ENCODE measurements at places on chromosomes 1 and 21. TPM values are rescaled to one million over a fixed set of nuclear protein-coding genes. Genes with fewer than 3 reads are reported as not detected.

GRCh38 chr1:66415281-66415680 is 118.7 kb upstream of the SGIP1 start:
- H3K27ac ChIP-seq = no peak overlapping the region
- no peaks in the 10 kb centered on the region for H3K4me1 ChIP-seq
- H3K27me3 ChIP-seq = no peaks in the 10 kb centered on the region
- no peak for DNase-seq

- H3K4me3 ChIP-seq = no peak overlapping the region
- no peaks in the 10 kb centered on the region for H3K4me1 ChIP-seq
- peak; percentile 7 for DNase-seq
These were observed 31.2 kb downstream of the TAS1R2 start for GRCh38 chr1:18828224-18828623.

DNA sequence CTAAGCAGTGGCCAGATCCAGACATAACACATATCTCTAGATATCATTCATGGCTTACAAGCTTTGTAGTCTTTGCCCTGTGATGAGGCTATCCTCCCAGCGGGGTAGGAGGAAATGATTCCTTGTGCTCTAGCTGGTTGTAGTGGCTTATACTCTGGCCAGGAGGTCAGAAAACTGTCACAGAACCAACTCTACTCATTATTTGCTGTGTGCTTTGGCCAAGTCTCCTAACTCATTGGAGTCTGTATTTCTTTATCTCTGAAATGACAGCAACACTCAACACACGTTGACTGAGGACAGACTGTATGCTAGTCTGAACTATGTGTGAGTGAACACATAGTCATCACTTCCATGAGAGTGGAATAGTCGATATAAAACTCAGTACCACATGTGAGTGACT is 116.7 kb upstream of the F3 start:
- no peak overlapping the region for H3K4me3 ChIP-seq
- H3K27ac ChIP-seq = no peak overlapping the region
- DNase-seq = peak; percentile 23
- H3K27me3 ChIP-seq = no peaks in the 10 kb centered on the region
- no peaks in the 10 kb centered on the region for H3K36me3 ChIP-seq

PTGS2 gene
- total RNA-seq = 7.9 TPM

DNA sequence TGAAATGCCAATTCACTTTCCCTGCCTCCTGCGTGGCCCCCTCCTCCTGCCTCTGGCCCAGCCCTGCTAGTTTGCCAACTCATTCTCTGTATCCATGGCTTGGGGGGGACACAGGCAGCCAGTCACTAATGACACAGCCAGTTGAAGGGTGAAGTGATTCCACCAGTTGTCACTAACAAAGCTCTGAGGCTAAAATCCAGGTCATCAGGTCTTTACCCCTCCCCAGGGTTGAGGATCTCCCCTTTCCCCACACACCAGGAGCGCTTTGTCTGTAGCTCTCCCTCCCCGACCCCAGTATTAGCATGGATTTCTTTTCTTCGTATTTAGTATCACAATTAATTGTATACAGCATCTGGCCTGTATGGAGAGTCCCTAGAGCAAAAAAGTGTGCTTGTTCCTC is 394.1 kb downstream of the RRAGC start:
- H3K4me1 ChIP-seq = no peaks in the 10 kb centered on the region
- DNase-seq = no peak
- H3K27me3 ChIP-seq = peaks cover 38% of the 10 kb centered on the region
- no peak overlapping the region for H3K27ac ChIP-seq

DTL gene
- 57.9 TPM for total RNA-seq

GRCh38 chr1:239212811-239213220 is 173.6 kb upstream of the CHRM3 start:
- no peaks in the 10 kb centered on the region for H3K36me3 ChIP-seq
- DNase-seq = no peak
- no peaks in the 10 kb centered on the region for H3K4me1 ChIP-seq
- no peaks in the 10 kb centered on the region for H3K27me3 ChIP-seq

GRCh38 chr21:39984286-39984991 is 117.2 kb downstream of the PCP4 start:
- H3K36me3 ChIP-seq = no peaks in the 10 kb centered on the region
- H3K4me1 ChIP-seq = no peaks in the 10 kb centered on the region
- no peak overlapping the region for H3K27ac ChIP-seq
- no peaks in the 10 kb centered on the region for H3K27me3 ChIP-seq
- no peak overlapping the region for H3K4me3 ChIP-seq

DNA sequence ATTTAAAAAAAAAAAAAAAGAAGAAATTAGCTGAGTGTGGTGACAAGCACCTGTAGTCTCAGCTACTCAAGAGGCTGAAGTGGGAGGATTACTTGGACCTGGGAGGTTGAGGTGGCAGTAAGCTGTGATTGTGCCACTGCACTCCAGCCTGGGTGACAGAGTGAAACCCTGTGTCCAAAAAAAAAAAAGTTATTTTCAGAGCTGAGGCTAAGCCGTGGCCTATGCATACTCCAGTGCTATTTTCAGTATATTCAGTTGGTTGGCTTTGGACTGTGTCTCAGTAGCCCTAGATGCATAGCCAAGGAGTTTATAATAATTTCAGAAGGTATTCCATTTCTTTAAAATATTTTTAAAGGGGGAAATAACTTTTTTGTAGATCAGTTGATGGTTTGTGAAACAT is 140.5 kb upstream of the L1TD1 start:
- no peak overlapping the region for H3K27ac ChIP-seq
- no peaks in the 10 kb centered on the region for H3K36me3 ChIP-seq
- H3K4me1 ChIP-seq = no peaks in the 10 kb centered on the region
- no peaks in the 10 kb centered on the region for H3K27me3 ChIP-seq

DNA sequence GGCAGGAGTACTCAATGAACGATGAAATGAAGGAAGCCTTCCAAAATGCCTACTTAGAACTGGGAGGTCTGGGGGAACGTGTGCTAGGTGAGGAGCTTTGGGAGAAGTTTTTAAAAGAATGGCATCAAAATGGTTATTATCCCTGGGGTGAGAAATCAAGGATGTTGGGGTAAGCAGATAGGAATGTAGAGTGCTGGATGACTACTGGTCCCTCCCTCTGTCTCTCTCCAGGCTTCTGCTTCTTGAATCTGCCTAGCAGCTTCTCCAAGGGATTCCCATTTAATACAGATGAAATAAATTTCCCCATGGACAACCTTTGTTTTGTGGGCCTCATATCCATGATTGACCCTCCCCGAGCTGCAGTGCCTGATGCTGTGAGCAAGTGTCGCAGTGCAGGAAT is 19.0 kb upstream of the CASQ1 start:
- no peak overlapping the region for H3K4me3 ChIP-seq
- no peak overlapping the region for H3K27ac ChIP-seq
- peaks cover 11% of the 10 kb centered on the region for H3K4me1 ChIP-seq
- H3K36me3 ChIP-seq = no peaks in the 10 kb centered on the region

- peak; percentile 41 for DNase-seq
- H3K4me1 ChIP-seq = no peaks in the 10 kb centered on the region
- H3K27ac ChIP-seq = no peak overlapping the region
- H3K27me3 ChIP-seq = no peaks in the 10 kb centered on the region
- H3K4me3 ChIP-seq = no peak overlapping the region
These were observed 51.3 kb downstream of the PCNX2 start for GRCh38 chr1:233244183-233244582.

SMCP gene
- not detected for total RNA-seq

ATAD3C gene
- total RNA-seq = 1.4 TPM

GRCh38 chr1:29017235-29017634 is 102.9 kb downstream of the EPB41 start:
- H3K36me3 ChIP-seq = no peaks in the 10 kb centered on the region
- H3K4me3 ChIP-seq = no peak overlapping the region
- H3K27ac ChIP-seq = no peak overlapping the region
- H3K4me1 ChIP-seq = no peaks in the 10 kb centered on the region

ARHGAP29 gene
- 166 TPM for total RNA-seq

DNA sequence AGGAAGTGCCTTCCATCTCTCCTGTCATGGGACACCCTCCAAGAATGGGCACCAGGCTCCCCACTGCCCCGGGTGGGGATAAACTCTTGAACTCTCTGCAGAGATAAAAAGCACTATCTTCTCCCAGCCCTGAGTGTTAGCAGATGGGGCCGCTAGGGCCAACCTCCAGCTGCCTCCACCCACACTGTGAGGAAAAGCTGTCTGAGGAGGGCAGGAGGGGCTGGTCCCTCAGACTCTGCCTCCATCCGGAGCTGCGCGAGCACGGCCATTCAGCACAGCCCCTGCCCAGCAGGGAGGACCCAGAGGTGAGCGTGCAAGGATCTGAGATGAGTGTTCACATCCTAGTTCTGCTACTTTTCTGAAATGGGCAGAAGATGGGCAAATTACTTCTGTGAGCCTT is 51.8 kb upstream of the TRABD2B start:
- no peaks in the 10 kb centered on the region for H3K27me3 ChIP-seq
- no peak overlapping the region for H3K4me3 ChIP-seq
- DNase-seq = no peak
- H3K4me1 ChIP-seq = no peaks in the 10 kb centered on the region
- H3K36me3 ChIP-seq = no peaks in the 10 kb centered on the region
- no peak overlapping the region for H3K27ac ChIP-seq

ITLN1 gene
- total RNA-seq = not detected

- DNase-seq = peak; percentile 43
- no peak overlapping the region for H3K4me3 ChIP-seq
- H3K27ac ChIP-seq = no peak overlapping the region
- no peaks in the 10 kb centered on the region for H3K4me1 ChIP-seq
- no peaks in the 10 kb centered on the region for H3K36me3 ChIP-seq
These were observed 861.1 kb upstream of the ADAMTS5 start for GRCh38 chr21:27827972-27828371.

GRCh38 chr1:180524915-180525714 is 22.7 kb upstream of the ACBD6 start:
- no peaks in the 10 kb centered on the region for H3K27me3 ChIP-seq
- no peak overlapping the region for H3K4me3 ChIP-seq
- H3K27ac ChIP-seq = no peak overlapping the region
- H3K4me1 ChIP-seq = peaks cover 7% of the 10 kb centered on the region

SHE gene
- not detected for total RNA-seq

GRCh38 chr21:46294647-46295176 is 8.6 kb downstream of the YBEY start:
- H3K4me1 ChIP-seq = no peaks in the 10 kb centered on the region
- no peaks in the 10 kb centered on the region for H3K27me3 ChIP-seq
- H3K27ac ChIP-seq = no peak overlapping the region
- no peak for DNase-seq
- H3K36me3 ChIP-seq = peaks cover 9% of the 10 kb centered on the region

CDC42 gene
- total RNA-seq = 212 TPM

GRCh38 chr1:181517181-181517875 is 34.0 kb downstream of the CACNA1E start:
- no peak overlapping the region for H3K27ac ChIP-seq
- H3K36me3 ChIP-seq = no peaks in the 10 kb centered on the region
- no peak for DNase-seq
- H3K4me3 ChIP-seq = no peak overlapping the region

GRCh38 chr1:172823534-172823933 is 164.6 kb downstream of the FASLG start:
- no peaks in the 10 kb centered on the region for H3K36me3 ChIP-seq
- no peak overlapping the region for H3K27ac ChIP-seq
- peaks cover 20% of the 10 kb centered on the region for H3K4me1 ChIP-seq

TNNI3K gene
- not detected for total RNA-seq

DNA sequence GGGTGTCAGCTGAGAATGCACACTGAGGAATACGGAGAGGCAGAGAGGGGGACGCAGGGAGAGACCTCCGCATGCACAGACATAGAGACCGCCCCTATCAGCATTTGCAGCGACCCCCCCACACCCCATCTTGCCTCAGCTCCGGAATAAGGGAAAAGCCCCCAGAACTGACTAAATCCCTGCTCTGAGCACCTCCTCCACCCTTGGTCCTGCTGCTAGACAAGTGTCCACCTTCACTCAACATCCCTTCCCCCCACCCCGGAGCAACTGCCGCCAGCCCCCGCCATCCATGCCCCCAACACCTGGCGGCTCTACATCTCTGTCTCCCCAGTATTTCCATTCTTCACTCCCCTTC is 769 bp downstream of the SV2A start:
- H3K4me1 ChIP-seq = no peaks in the 10 kb centered on the region
- H3K36me3 ChIP-seq = peaks cover 3% of the 10 kb centered on the region
- H3K27me3 ChIP-seq = no peaks in the 10 kb centered on the region
- no peak overlapping the region for H3K27ac ChIP-seq

MIXL1 gene
- total RNA-seq = not detected

- no peaks in the 10 kb centered on the region for H3K36me3 ChIP-seq
- H3K4me1 ChIP-seq = no peaks in the 10 kb centered on the region
- no peak for DNase-seq
- peaks cover 42% of the 10 kb centered on the region for H3K27me3 ChIP-seq
These were observed 378.3 kb downstream of the PBX1 start for GRCh38 chr1:164937291-164937690.

- peak; percentile 61 for DNase-seq
- H3K36me3 ChIP-seq = no peaks in the 10 kb centered on the region
- H3K27me3 ChIP-seq = no peaks in the 10 kb centered on the region
- peaks cover 20% of the 10 kb centered on the region for H3K4me1 ChIP-seq
These were observed 2.7 kb upstream of the PTPN22 start for GRCh38 chr1:113874012-113874879.

CFHR3 gene
- not detected for total RNA-seq

- peaks cover 18% of the 10 kb centered on the region for H3K27me3 ChIP-seq
- no peak overlapping the region for H3K27ac ChIP-seq
- H3K4me1 ChIP-seq = no peaks in the 10 kb centered on the region
- H3K36me3 ChIP-seq = no peaks in the 10 kb centered on the region
These were observed 148.2 kb upstream of the COL11A1 start for GRCh38 chr1:103256490-103256889.

GRCh38 chr1:153962088-153963029 is 978 bp downstream of the SLC39A1 start:
- DNase-seq = peak; percentile 56
- H3K4me3 ChIP-seq = peak overlapping the region; percentile 84
- H3K4me1 ChIP-seq = peaks cover 36% of the 10 kb centered on the region
- no peaks in the 10 kb centered on the region for H3K27me3 ChIP-seq

DNA sequence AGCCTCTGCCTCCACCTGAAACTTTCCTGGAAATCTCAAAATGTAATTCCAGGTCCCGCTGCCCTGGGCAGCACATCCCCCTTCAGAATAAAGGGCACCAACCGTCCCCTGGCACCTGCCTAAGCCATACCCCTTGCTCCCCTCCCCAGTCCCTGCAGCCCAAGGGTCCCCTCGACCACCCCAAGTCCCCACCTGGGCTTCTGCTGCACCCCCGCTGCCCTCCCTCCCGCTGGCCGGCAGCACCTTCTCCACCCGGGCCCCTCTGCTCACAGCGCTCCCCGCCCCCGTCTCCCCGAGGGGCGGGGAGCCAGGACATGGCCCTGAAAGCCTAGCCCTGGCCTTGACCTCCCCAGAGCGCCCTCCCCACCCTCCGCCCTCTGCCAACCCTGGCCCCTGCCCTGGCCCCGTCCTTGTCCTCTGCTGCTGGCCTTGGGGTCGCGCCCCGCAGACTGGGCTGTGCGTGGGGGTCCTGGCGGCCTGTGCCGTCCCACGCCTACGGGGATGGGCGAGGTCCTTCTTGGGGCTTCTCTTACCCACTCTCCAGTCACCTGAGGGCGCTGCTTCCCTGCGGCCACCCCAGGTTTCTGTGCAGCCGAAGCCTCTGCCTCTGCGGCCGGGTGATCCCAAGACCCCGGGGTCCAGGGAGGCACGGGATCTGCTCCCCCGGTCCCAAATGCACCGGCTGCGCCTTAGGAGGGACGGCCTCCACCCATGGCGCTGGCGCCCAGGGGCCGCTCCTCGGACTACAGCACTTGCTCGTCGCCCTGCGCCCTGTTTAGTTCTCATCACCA is 41.7 kb downstream of the WDR4 start:
- H3K4me3 ChIP-seq = no peak overlapping the region
- H3K27ac ChIP-seq = no peak overlapping the region
- DNase-seq = no peak
- no peaks in the 10 kb centered on the region for H3K27me3 ChIP-seq
- H3K36me3 ChIP-seq = peaks cover 28% of the 10 kb centered on the region
- no peaks in the 10 kb centered on the region for H3K4me1 ChIP-seq

GRCh38 chr1:115326419-115326818 is 11.6 kb downstream of the NGF start:
- H3K36me3 ChIP-seq = no peaks in the 10 kb centered on the region
- H3K4me3 ChIP-seq = no peak overlapping the region
- no peak overlapping the region for H3K27ac ChIP-seq
- DNase-seq = no peak
- H3K4me1 ChIP-seq = peaks cover 57% of the 10 kb centered on the region

Measured in PC-3 (cell line).